Osteoblast (primary cell): ENCODE measurements at places on chromosomes 2 and 18.
A peak's percentile ranks its signal among the peaks of the same experiment; 100 is the strongest.

DNA sequence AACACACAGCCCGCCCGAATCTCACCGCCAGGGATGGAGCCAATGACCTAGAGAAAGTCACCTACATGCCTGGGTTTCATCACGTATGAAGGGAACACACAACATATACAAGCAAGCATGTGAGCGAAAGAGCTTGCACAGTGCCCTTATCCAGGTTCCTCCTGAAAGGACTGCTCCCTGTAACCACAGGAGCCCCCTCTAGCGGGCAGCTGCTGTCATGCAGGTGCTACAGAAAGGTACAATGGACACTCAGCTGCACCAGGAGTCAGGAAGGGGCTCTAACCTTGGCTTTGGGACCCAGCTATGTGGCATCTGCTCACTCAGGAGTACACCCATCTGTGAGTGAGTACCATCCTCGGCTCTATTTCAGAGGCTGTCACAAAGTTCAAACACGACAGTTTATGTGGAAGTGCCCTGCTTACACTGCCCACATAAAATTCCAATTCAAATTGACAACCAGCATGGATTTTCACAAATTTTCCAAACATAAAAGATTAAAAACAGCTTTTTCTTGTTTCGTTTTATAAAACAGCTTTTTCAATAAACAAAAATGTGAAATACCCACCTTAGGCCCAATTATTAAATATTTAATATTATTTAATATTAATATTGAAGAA is 3.5 kb downstream of the NDUFA10 start:
- DNase-seq = peak; percentile 91

- DNase-seq = no peak
Measured at GRCh38 chr2:144383571-144384100, 136.3 kb downstream of the ZEB2 start.

DNA sequence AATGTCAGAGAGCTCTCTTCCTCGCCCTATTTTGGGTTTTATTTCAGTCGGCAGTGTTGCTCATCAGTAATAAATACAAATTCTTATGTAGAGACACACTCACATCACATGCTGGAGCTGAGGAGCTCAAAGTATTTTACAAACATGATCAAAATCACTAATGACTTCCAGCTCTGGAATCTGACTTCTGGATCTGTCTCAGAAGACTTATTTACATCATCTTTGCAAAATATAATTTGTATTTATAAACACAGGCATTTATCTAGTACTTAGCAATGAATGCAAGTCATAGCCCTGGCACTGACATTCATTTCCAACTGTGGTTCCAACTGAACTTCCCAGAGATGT is 327.1 kb downstream of the NCKAP5 start:
- DNase-seq = peak; percentile 69

GRCh38 chr2:25654801-25655200 is 18.6 kb downstream of the DTNB start:
- no peak for DNase-seq

DNA sequence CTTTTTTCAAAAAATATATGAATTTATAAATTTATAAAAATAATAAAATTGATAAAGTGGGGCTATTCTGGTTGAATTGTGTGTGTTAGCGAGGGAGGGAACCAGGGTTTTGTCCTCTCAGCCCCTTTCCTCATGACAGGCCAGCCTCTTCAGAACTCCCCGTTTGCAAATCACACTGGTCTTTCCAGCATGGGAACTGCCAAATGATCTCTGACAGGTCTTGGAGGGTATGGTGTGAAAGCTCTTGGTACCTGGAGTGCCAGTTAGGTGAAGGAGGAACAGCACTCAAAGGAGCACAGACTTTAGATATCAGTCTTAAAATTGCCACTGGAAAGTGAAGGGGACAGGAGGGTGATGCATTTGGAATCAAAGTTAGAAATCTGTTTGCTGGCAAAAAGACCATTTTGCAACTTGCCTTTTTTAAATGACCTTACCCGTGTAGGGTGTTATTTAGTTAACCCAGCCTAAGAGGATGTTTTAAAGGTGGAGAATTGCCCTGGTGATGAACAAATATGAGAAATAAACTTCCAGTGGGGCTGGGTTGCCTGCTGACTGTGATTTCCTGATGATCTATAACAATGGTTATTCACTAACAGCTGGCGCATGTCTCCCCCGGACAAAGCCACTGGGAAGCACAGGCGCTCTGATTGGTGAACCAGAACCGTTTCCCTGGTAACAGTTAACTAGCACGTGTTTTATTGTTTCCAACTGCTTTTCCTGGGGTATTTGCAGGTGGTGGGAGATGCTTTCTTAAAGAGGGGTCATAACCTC is 85.3 kb upstream of the EFEMP1 start:
- peak; percentile 19 for DNase-seq

- DNase-seq = no peak
Measured at GRCh38 chr2:160353166-160353565, 140.4 kb downstream of the RBMS1 start.

DNA sequence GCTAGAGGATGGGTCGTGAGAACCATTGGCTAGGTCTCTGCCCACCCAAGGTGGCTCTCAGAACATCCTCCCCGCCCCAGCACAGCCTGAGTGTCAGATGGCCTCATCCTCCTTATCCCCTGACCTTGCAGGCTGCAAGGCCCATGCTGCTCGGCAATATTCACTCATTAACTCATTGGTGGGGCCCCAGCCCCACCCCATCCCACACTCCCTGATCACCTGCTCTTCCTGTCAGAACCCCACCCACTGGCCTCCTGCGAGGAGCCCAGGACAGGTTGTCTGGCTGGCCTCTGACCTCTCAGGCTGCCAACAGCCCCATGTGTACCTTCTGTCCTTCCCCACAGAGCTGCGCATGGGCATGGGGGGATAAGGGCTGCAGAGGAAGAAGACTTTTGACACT is 5.3 kb downstream of the ADCY3 start:
- DNase-seq = no peak

- peak; percentile 70 for DNase-seq
Measured at GRCh38 chr18:63150942-63151421, 168.6 kb downstream of the BCL2 start.

DNA sequence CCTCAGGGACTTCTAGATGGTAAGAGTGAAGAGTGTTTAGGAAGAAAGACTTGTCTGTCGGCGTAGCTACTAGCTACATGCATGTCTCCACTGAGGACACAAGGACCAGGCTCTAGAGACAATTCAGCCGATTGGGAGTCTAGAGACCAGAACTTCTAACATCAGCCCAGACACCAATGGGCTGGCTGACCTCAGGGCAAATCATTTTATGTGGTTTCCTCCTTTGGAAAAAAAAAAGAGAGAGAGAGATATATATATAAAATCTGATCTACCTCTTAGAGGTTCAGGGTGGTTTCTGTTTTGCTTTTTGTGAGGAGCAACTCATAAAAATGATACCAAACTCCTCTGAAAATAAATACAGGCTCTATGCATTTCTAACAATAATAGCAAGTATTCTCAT is 212.8 kb downstream of the BCL2 start:
- no peak for DNase-seq

DNA sequence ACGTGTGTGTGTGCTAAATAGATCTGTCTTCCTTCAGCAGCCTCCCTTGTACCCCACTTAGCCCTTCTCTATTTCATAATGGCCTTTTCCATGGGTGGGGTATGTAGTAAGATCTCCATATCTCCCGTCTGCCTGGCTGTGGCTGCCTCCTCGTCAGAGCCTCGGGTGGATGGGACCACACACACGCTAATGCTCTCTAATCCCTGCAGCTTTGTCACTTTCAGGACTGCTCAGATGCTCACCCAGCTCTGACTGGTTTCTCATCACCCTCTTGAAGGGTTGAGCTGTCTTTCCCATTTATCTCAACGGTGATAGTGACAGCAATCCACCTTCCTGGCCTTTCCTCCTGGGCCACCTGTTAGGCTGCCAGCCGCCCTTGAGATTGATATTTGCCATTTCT is 95.3 kb downstream of the DCC start:
- no peak for DNase-seq

DNA sequence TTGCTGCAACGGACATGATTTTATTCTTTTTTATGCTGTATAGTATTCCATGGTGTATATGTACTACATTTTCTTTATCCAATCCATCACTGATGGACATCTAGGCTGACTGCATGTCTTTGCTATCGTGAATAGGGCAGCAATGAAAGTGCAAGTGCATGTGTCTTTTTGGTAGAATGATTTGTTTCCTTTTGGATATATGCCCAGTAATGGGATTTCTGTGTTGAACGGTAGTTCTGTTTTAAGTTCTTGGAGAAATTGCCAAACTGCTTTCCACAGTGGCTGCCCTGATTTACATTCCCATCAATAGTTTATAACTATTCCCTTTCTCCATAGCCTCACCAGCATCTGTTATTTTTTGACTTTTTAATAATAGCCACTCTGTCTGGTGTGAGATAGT is 99.7 kb upstream of the CRIM1 start:
- DNase-seq = no peak

GRCh38 chr2:86314125-86314524 is 23.3 kb downstream of the REEP1 start:
- no peak for DNase-seq

DNA sequence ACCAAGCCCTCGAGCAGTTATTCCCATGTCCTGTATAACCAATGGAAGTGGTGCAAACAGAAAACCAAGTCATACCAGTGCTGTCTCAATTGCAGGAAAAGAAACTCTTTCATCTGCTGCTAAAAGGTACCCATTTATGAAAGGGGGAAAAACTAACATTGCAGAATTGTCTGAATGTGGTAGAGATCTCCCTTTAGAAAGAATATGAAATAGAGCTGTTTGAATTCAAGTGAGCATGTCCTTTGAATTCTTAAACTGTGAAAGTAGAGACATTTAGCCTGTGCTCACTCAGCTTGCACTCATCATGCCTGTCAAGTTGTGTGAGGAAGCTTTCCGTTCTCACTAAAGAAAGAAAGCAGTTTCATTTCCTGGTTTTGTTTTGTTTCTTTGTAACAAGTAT is 87.4 kb downstream of the EML4 start:
- no peak for DNase-seq

DNA sequence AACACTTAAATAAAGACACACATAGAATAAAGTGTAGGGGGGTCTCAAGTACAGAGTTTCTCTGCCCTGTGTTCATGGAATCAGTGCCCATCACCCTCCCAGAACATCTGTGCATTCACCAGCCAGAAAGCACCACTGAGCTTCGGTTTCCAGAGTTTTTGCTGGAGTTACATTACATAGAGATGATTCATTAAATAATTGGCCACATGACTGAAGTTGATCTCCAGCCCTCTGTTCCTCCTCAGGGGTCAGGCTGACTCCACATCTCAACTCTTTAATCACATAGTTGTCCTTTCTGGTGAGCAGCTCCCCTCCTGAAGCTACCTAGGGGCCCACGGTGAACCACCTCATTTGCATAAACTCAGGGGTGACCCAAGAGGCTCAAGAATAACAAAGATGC is 129.8 kb downstream of the METTL4 start:
- peak; percentile 46 for DNase-seq

DNA sequence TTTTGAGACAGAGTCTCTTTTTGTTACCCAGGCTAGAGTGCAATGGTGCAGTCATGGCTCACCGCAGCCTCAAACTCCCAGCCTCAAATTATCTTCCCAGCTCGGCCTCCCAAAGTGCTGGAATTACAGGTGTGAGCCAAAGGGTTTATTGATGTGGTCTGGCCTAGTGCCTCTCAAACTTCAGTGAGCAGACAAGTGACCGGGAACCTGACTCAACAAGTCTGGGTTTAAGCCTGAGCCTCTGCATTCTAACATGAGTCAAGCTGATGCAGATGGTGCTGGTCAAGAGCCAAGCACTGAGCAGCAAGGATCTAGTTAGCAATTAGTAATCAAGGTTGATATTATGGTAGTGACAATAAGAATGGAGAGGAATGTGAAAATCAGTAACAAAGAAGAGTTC is 21.3 kb downstream of the CDK15 start:
- no peak for DNase-seq

GRCh38 chr18:63686871-63687270 is 15.9 kb upstream of the SERPINB11 start:
- DNase-seq = no peak

GRCh38 chr2:196239622-196240587 is 68.5 kb upstream of the STK17B start:
- DNase-seq = no peak

- no peak for DNase-seq
Measured at GRCh38 chr2:105950521-105951383, 206.0 kb downstream of the NCK2 start.

DNA sequence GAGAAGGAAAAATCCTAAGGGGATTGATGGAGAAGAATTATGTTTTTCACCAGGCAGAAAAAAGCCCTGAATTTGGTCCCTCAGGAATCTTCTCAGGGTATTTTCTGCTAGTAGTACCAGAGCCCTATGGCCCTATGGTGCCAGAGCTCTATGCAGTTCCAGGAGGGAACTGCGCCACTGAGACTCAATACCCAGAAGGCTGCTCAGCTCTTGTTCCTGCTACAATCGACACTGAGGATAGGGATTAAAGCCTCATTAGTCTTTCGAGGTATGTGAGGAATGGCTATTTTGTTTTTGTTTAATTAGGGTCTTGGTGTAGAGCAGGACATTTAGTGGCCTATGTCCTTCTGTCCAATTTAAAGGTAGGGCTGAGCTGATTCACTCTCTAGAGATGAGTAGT is 21.7 kb upstream of the PPP3R1 start:
- DNase-seq = no peak

GRCh38 chr2:177556153-177556552 is 163.6 kb downstream of the AGPS start:
- DNase-seq = no peak

GRCh38 chr18:33540392-33540791 is 37.6 kb upstream of the ASXL3 start:
- DNase-seq = no peak

GRCh38 chr2:150045601-150046000 is 441.9 kb downstream of the RND3 start:
- DNase-seq = no peak

- DNase-seq = peak; percentile 58
Measured at GRCh38 chr18:784470-785172, 27.4 kb downstream of the YES1 start.

DNA sequence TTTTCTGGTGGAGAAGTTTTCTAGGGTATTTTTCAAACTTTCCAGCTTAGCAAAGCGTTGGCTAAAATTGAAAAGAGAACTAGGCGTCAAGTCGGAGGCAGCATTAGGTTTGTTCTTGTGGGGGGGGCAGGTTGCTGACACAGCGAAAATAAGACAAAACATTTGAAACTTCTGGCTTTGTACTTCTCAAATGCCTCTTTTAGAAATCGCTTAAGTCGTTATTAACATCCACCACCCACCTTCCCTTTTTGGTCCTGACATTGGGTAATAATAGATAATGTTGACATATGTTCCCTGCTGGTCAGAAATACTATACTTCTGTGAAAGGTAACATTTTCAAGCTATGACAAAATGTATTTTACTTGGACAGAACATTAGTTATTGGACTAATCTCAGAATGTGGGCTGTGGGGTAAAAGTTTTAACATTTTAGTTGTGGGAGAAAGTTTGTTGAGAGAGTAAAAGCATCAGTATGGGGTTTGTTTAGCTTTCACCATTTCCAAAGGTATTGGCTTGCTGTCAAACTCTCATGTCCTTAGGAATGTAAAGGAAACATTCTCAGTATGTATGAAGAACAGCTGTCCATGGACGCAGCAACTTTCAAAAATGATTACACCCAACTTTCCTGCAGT is 88.1 kb upstream of the ZEB2 start:
- DNase-seq = peak; percentile 37
